GM06990 (cell line): ENCODE measurements at places on chromosomes 6 and 20.

DNA sequence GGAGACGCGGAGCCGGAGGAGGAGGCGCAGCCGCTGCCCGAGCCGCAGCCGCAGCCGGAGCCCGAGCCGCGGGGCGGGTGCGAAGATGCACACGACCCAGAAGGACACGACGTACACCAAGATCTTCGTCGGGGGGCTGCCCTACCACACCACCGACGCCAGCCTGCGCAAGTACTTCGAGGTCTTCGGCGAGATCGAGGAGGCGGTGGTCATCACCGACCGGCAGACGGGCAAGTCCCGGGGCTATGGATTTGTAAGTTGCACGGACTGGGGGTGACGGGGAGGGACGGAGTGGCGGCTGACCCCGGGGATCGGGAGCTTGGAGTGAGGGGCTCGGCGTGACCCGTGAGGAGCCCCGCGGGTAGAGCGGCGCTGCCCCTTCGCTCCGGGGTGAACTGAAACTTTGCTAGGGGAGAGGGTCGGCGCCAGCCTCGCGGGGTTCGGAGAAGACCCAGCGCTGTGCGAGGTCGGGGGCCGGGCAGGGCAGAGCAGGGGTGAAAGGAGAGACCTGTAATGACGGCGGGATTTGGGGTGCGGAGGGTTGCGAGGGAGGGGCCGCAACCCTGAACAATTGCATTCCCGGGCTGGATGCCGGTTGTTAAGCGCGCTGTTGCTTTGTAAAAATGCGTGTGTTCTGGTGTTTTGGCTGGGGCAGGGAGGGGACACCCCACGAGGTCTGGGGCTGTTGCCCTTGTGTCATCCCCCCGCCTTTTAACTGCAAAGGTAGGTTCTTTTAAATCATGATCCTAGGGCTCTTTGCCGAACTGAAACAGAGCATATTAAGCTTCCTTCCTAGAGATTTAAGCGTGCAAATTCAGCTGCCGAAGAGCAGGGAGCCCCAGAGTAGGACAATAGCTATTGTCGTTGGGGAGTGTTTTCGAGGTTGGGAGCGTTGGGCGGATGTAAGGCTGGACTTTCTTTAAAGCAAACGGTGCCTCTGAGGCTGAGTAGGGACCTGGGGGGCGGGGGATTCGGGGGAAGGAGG lies 628 bp downstream of the RBM24 start:
- DNase-seq = no peak

- DNase-seq = peak; percentile 88
Measured at GRCh38 chr6:31356946-31357466, at the start of gene HLA-B. Gene HLA-B, minus strand, starts transcription at chr6:31357179. Its CDS starts 21 bp downstream, at chr6:31357158.

DNA sequence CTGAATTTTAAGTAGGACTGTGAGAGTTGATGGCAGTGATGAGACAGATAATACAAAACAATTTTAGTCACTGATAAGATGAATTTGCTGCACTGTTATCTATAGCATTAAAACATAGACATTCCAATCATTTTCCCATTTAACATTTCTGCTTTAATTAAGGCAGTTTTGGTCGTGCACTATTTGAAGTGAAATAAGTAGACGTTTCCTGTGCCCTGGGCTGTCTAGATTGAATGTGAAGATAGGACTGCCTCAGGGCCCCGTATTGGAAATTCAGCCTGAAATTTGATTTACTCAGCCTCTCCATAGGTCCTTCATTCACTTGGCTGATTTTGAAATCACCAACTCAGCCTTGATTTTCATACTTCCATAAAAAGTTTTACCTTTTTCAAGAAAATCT lies 48.3 kb downstream of the ARID1B start:
- no peak for DNase-seq

- no peak for DNase-seq
Measured at GRCh38 chr6:137788248-137788647, 78.8 kb upstream of the TNFAIP3 start.

GRCh38 chr6:1463751-1464426 lies 74.5 kb downstream of the FOXF2 start:
- no peak for DNase-seq
